Anterior cingulate cortex (tissue), 58 donors: ENCODE measurements at places on chromosomes 2 and 18.

GRCh38 chr2:145811276-145812164, 1291.6 kb upstream of the ZEB2 start:
- no peak for DNase-seq

GRCh38 chr2:133765658-133766057, 197.4 kb upstream of the NCKAP5 start:
- DNase-seq: no peak

- no peak for DNase-seq
These were observed 159.5 kb downstream of the COL6A3 start for GRCh38 chr2:237254369-237254861.

DNA sequence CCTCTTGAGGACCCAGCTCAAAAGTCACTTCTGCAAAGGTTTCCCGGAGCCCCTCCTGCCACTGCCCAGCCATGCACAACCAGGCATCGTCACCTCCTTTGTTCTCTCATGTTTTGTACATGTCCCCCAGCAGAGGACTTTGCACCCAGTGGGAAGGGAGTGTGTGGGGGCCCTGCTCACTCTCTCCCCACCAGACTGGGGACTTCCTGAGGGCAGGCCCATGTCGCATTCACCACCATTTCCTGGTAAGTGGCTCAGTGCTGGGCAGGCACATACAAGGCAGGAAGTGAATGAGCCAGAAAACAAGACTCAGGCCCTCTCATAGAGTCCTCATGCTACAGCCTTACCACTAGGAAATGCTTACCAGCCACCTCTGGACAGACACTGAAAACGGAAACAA, 18.9 kb downstream of the MRPL35 start:
- DNase-seq: no peak

DNA sequence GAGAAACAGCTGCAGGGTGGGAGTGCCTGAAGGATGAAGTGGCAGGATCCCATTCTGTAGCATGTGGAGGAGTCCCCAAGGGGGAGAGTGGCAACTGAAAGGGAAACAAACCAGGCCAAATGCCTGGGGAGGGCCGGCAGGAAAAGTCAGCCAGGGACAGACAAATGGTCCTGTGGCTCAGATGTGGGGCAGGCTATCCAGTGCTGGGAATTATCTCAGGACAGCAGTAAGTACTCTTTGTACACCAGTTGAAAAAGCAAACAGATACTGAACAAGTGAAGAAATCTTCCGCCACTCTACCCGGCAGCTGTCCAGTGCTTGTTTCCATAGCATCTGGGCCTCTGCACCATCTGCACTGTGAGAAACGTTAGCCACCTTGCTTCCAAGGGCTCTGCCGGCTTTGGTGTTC, 408.9 kb downstream of the LRATD1 start:
- DNase-seq: no peak

- DNase-seq: no peak
These were observed 22.7 kb upstream of the NCK2 start for GRCh38 chr2:105721991-105722511.

DNA sequence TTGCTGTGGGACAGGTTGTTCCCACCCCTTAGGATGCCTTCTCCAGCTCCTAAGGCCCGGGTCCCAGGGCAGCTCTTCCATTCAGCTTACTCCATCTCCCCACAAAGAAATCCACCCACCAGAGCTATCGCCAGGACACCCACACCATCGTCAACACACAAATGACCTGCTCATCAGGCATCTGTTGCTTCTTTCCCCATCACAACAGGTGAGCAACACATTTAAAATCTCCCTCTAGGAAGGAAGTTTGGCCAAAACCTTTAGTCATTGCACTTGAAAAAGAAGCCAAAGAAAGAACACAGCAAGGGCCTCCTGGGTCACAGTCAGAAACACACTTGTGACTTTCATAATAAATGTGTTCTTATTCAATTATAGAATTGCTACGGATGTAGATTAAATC, 289.0 kb downstream of the PIEZO2 start:
- DNase-seq: no peak

- DNase-seq: no peak
These were observed 12.4 kb upstream of the TLK1 start for GRCh38 chr2:171173087-171173486.

GRCh38 chr18:40375837-40376236, 1579.2 kb upstream of the PIK3C3 start:
- DNase-seq: no peak

DNA sequence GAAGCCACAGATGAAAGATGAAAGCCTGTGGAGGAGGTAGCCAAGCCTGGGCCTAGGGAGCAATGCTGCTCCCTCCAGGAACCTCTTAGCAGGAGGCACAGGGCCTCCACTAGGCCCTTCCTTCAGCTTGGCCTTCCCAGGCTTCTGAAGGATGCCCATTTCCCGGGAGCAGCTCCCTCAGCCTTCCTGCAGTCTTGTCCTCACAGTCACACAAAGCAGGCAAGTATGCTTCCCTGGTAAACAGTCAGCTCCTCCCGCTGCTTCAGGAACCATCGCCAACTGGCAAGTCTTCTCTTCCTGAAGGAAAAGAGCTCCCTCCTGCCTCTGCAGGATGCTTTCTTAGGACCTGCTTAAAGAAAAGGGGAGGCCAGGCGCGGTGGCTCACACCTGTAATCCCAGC, 53.2 kb downstream of the SMAD7 start:
- no peak for DNase-seq

DNA sequence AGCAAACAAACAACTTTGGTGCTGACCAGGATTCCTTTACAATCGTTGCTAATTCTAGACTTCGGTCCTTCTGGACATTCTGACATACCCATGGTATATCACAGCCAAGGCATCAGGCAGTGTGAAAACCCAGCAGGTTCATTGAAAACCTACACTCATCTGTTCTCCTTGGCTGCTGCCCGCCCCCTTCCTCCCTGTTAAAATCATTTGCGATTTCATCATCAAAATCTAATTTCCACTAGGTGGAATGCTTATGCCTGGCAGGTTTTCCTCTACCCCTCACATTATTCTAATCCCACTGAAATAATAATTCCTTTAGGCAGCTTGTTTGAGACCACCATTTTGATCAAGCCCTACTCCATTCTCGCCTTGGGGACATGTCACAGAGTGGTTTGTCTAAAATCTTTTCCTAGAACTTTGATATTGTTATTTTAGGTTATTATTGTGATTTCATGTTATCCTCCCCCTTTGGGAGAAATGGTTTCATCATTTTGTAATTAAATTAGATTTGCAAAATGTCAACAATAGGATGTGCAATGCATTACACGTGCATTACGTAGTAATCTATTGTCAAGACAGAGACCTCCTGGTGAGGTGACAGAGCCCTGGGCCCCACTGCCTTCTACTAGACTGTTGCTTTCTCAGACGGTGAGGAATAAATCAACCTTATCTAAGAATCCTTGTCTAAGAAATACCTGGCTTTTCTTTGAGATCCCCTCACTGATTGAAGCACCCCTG, 31.0 kb upstream of the ASPRV1 start:
- DNase-seq: no peak

DNA sequence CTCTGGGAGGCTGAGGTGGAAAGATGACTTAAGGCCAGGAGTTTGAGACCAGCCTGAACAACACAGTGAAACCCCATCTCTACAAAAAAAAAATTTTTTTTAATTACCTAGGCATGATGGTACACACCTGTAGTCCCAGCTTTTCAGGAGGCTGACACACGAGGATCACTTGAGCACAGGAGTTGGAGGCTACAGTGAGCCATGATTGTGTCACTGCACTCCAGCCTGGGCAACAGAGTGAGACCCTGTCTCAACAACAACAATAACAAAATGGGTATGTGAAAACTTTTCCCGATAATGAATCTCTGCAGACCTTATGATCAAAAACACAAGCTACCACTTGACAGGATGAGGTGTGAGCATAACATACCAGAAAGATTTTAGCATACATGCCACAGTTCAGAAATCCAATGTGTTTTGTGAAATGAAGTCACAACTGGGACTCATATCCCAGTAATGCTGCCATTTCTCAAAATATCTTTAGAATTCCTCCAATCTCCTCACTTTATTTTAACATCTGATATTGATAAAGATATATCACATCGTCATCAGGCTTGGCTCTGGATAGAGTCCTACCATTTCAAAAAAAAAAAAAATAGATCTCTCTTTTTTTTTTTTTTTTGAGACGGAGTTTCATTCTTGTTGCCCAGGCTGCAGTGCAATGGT, 74.0 kb upstream of the PELI1 start:
- DNase-seq: no peak

DNA sequence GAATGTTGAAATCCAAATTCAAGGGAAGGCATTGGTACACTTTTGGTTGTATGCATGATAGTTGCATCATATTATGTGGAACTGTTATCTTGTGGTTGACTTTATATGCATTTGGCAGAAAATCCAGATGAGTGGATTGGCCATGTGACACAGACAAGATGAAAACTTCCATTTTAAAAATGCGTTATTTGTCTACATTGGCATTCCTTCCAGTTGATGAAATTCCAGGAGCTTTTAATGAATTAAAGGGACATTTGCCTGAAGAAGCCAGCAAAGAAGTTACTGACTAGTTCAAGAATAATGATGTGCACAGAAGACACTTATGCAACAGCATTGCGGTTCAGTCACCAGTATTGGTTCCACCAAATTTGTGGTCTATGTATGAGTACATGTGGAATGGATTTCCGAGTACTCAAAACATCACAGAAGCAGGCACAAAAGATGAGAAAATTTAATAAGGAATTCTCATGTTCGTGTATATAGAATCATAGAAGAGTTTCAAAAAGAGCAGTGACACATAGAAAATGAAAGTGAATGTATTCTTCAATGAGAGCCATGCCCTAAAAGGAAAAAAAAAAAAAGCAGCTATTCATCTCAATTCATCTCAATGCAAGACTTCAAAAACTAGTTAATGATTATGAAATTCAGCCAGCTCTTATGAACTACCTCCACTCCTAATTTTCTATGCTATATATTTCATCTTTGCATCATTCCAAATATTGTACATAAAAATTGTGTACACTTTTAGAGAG, 232.1 kb downstream of the RBM43 start:
- no peak for DNase-seq

DNA sequence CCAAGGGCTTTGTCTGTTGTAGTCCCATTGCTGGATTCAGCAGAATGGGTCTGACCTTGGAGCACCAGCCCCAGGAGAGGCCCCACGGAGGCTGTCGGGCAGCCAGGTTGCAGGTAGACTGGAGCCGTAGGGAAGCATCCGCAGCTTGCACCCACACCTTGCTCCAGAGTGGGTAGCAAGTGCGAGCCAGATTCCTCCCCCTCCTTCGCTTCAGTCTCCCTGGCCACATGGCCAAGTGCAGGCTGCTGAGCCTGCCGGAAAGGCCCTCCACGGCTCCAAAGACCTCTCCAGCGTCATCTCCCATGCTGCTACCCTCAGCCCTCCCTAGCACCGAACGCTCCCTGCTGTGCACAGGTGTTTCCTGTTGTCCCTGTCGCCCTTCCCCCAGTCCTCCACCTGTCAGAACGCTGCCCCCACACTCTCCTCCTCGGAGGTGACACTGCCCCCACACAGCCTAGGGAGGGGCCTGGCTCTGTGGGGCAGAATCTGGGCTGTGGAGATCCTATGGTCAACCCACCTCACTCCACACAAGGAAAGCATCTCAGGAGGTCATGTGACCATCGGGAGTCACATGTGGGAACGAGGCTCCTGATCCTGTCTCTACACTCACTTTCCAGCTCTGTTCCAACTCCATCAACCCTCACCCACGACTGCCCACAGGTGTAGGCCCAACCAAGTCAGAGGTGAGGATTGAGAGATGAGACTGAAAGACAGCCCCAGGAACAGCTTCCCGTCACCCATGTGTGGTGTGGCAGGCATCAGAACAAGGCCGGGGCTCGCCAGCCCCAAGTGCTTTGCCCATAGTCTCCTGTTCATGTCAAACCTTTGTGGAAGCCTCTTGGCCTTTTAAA, 8.3 kb downstream of the KCNF1 start:
- no peak for DNase-seq

GRCh38 chr2:64819774-64820688, 166.3 kb upstream of the SERTAD2 start:
- DNase-seq: no peak

DNA sequence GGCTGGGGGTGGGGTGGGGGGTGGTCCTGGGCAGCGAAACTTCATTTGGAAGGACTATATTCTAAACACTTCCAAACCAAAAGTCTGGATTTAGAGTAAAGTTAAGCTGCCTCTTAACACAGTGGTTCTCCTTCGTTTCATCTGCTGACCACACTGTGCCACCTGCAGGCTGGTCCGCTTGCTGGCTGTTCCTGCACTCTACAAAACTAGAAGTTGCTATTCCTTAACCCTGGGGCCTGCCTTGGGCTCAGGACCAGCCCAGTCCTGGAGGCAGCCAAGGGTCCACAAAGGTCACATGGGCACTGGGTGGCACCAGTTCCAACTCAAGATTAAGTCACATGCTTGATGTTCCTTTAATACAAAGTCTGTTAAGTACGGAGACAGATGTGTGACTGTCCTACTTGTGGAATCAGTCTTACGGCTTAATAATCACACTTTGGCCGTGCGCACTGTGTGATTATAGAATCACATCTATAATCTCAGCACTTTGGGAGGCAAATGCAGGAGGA, 195.4 kb downstream of the FAM210A start:
- DNase-seq: peak; percentile 57

- no peak for DNase-seq
These were observed 115.6 kb upstream of the RMDN2 start for GRCh38 chr2:37809525-37809924.

- DNase-seq: no peak
These were observed 562.9 kb upstream of the SETBP1 start for GRCh38 chr18:44117821-44118220.

DNA sequence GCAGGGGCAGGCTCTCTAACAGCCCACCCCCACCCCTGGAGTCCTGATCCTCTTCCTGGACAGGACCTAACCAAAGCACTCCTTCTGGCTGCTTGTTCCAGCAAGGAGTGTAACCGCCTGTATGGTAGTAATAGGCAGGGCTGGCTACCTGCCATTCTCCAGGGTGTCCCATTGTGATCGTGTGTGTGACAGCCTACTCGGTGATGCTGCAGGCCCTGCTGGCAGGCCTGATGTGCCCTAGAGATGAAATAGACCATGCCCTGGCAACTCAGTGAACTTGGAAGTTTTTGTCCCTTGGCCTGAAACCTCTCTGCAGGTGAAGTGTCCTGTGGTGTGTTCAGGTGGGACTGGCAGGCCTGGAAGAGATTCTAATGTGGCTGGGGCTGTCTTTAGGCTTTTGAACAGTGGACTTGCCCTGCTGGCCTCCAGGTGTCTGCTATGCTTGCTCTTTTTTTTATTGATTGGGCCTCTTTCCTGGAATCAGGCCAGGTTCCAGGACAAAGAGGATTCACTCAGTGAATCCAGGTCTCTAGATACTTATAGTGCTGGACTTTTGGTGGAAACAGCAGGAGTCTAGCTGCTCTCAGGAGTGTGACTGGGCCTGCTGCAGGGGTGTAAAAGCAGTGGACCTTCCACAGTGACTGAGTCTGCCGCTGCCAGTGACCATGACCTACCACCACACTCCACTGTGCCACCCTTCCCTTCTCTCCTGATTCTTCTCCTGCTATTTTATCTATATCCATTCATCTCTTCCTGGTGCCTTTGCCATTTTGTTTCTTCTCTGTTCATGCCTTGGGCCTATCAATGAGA, 132.1 kb downstream of the CTIF start:
- DNase-seq: no peak
